ENCODE measurements at places on chromosomes 7 and 10.

- no peak for DNase-seq
Measured at GRCh38 chr7:134276951-134277350, 39.8 kb downstream of the SLC35B4 start.

- no peak for DNase-seq
Measured at GRCh38 chr7:155071916-155072571, 1.9 kb downstream of the HTR5A start.

- peak; percentile 97 for DNase-seq
Measured at GRCh38 chr7:81267508-81267907, 348.7 kb upstream of the SEMA3C start.

DNA sequence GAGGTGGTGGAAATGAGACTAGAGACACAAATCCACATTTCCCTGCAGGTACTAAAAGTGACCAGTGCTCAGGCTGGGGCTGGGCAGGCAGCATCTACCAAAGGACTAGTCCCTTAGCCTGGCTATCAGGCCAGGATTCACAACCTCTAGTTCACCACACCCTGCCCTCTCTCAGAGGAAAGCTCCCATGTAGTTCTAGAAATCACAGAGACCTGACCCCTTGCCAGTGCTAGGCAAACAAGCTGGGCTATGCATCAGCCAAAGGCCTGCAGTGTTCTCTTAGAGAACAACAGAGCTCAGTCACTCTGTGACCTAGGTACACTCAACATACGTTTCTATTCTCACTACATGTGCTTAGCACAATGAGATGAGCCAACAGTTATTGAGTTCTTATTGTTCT is 26.7 kb upstream of the LRRC4 start:
- no peak for DNase-seq

DNA sequence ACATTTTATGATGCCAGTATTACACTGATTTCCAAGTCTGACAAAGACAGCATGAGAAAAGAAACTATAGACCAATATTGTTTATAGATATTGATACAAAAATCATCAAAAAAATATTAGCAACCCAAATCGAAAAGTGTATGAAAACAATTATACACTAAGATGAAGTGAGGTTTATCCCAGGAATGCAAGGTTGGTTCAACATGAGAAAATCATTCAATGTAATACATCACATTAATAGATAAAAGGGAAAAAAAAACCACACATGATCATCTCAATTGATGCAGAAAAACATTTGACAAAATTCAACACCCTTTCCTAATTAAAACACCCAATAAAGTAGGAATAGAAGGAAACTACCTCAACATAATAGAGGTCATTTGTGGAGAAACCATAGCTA is 153.9 kb downstream of the DNAJC1 start:
- DNase-seq, result peak; percentile 2

- no peak for DNase-seq
Measured at GRCh38 chr10:36591436-36591835, 534.0 kb upstream of the ANKRD30A start.

GRCh38 chr10:132714986-132715775 is 70.8 kb downstream of the NKX6-2 start:
- no peak for DNase-seq

DNA sequence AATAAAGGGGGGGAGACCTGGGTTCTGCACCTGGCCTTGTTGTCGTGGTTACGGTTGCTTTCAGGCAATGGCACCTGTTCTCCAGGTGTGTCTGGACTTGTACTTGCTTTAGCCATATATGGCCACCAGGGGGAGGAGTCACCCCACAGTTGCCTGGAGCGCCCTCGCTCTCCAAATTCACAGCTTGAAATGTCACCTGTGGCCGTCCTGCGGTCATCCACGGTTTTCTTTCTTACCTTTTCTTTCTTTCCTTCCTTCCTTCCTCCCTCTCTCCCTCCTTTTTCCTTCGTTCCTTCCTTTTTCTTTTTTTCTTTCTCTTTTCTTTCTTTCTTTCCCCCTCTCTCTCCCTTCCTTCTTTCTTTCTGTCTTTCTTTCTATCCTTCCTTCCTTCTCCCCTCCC is 157.2 kb upstream of the ZNF92 start:
- peak; percentile 52 for DNase-seq

GRCh38 chr10:101485681-101486554 is 102.1 kb downstream of the POLL start:
- no peak for DNase-seq

GRCh38 chr10:29811751-29812427 is 177.1 kb upstream of the SVIL start:
- DNase-seq, result peak; percentile 92

- DNase-seq, result no peak
Measured at GRCh38 chr7:55171157-55171556, 152.3 kb downstream of the EGFR start.

DNA sequence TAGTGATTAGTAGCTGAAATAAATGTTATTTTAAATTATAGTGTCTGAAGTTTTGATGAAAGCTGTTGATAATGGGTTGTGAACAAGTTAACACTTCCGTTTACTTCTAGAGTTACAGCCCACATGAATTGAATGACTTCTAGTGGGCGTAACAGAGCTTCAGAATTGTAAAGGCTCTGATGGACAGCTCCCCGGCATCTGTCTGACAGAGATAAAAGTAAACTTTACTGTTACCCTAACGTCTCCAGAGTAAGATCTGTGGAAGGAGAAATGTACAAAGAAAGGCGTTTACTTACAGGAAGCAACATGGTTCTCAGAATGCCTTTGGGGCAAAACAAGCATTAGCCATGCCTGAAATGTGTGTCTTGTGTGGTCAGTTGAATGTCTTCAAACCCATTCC is 124.4 kb downstream of the ADARB2 start:
- no peak for DNase-seq

DNA sequence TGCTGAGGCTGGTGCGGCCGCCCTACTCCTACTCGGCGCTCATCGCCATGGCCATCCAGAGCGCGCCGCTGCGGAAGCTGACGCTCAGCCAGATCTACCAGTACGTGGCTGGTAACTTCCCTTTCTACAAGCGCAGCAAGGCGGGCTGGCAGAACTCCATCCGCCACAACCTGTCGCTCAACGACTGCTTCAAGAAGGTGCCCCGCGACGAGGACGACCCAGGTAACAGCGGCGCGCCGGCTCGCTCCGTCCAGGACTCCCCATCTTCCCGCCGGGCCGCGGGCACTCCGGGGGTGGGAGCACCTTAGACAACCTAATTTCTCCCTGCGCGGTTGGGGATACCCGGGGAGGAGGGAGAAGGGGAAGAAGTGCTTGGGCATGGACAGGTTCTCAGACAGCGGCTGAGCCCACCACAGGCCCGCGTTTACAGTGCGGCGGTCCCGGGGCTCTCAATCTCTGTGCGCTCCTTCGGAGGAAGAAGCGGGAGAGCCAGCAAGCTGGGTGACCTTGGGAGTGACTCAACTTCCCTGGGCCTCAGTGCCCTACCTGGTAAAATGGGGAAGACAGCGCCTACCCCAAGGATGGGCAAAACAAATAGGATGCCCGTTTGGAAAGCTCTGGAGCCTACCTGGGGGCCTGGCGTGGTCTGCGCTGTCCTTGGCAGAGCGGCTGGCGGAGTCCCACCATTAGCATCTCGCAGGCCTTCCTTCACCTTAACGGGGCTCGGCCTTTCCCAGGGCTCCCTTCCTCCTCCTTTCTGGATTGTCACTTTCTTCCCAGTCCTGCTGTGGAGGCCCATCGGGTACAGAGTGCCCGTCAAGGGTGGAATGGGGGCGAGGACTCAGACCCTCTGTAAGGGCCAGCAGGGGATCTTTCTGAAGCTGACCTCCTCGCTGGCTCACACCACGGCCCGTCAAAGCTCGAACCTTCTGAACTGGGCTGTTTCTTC is 852 bp downstream of the FOXI2 start:
- no peak for DNase-seq

- DNase-seq, result no peak
Measured at GRCh38 chr7:43390576-43390975, 192.3 kb upstream of the STK17A start.

DNA sequence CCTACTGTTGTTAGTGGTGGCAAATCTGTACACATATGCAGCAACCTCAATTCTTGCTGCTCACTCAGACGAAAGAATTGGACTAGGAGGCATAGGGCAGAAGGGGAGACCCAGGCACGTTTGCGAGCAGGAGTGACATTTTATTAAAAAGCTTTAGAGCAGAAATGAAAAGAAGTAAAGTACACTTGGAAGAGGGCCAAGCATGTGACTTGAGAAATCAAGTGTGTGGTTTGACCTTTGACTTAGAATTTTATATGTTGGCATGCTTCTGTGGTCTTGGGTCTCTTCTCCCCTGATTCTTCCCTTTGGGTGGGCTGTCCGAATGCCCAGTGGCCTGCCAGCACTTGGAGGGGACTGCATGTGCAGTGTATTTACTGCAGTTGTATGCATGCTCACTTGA is 205.5 kb upstream of the SEMA3D start:
- DNase-seq, result no peak

- no peak for DNase-seq
Measured at GRCh38 chr7:100642534-100642907, 1.2 kb upstream of the TFR2 start.

DNA sequence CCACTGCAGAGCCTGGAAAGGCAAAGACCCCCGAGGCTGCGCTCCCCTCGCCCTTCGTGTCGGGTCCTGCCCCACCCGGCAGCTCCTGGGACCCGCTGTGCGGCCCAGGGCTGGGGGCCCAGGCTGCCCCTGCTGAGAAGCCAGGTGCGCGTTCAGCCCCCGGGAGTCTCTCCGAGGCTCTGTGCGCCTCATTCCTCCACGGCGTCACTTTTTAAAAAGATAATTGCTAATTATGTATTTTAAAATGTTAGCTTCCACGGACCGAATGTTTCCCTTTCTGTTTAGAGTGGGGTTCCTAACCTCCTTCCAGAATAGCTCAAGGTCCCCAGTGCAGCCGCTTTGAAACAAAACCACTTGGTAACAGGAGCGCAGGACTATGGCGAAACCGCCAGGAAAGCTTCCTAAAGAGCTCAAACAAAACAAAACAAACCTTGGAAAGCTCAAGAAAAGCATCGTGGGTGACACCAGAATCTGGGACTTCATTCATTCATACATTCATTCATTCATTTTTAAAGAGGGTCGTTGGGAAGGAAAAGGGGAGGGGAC is 45.6 kb downstream of the PDIA4 start:
- DNase-seq, result peak; percentile 28

- no peak for DNase-seq
Measured at GRCh38 chr10:63630931-63631680, 109.9 kb downstream of the REEP3 start.

- no peak for DNase-seq
Measured at GRCh38 chr10:94983555-94983954, 45.1 kb downstream of the CYP2C9 start.

DNA sequence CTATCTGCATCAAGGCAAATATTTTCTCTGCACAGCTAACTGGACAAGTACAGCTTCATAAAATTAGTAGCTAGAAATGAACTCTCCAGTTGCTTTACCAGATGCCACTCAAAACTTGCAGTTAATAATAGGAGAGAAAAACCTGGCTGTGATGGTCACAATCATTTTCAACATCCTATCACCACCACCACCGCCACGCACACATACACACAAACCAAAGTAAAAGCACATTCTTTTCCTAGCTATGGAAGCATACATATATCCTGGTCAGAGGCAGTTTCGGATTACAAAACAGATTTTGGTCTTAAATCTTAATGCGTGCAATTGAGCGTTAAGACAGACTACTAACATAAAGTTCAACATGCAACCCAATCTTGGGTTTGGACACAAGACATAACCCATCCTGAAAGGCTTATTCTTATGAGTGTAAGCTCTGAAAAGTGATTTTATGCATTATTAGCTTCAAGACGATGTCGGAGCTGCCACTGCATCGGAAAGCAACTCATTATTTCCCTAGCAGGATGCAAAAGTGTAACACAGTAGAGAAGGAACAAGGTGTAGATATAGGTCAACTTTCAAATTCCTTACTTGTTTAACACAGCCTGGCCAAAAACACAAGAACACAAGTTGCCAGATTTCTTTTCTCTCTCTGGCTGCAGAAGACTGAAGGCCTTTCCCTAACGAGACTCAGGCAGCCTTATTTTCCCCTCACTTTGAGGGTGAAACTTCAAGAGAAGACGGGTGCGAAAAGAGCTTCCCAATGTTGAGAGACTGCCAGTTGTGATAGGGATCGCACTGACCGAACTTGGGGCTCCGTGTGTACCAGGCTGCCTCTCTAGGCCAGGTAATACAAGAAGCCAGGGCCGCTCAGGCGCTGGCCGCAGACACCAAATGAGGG is 1.2 kb downstream of the CACUL1 start:
- DNase-seq, result no peak

GRCh38 chr7:30348083-30348560 is 63.7 kb downstream of the ZNRF2 start:
- peak; percentile 92 for DNase-seq

DNA sequence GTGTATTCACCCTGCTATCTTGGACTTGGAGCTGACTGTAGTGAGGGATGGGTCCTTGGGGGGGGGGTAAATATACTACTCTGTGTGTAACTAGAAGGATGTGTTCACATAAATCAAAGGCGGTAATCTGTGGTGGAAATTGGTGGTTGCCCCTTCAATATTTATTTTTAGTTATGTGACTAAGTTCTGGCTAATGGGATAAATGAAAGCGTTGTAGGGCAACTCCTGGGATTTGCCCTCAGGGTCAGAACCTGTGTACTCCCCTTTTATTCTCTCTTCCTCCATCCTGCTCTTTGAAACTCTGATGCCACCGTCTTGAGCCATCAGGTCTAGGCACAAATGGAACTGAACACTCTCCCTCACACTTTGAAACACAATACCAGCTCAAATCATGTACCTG is 24.3 kb upstream of the ST7 start:
- no peak for DNase-seq

DNA sequence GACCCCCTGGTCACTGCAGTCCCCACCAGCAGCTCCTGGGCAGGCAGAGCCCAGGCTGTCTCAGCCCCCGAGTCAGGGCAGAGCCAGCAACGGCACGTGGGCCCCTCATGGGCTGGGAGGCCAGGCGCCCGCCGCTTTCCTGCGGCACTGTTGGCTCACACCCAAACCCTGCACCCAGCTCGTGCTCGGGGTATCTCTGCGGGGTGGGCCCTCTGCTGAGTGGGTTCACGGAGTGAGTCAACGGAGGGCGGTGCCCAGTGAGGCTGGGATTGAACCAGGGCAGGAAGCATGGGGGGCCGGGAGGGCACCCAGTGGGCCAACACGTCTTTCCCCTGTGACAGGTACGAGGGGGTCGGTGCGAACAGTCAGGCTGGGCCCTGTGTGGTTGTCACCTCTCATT is 28.9 kb downstream of the ADAP1 start:
- no peak for DNase-seq

DNA sequence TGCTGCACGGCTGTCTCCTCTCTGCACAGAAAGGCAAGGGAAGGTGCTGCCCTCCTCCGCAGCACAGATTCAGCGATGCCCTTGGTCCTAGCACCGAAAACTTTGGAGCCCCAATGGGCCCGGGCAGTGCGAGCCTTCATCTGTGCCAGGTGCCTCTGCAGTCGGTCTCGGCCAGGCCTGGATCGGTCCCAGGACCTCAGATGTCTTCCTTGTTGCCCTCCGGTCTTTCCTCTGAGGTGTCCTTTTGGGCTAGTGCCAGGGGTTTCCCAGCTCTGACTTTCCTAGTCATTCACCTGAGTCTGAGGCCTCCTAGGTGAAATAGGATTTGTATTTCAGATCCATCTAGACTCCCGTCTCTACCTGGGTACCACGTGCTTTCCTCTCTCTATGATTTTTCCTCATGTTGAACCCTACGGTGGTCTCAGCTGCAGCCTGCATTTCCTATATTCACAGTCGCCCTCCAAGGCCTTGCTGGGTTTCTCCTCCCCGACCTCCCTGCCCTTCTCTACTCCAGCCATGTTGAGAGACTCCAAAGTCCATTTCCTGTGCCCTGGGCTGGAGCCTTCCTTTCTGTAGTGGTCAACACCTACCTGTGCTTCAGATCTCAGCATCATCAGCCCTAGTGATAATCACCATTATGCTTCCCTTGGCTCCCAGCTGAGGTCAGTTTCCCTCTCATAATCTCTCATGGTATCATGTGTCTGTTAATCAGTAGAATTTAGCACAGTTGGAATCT is 92.0 kb upstream of the PRSS58 start:
- peak; percentile 94 for DNase-seq

All from mammary epithelial cell (primary cell).